Kidney (tissue), 22 donors: ENCODE measurements at places on chromosomes 11 and 22. TPM values are rescaled to one million over a fixed set of nuclear protein-coding genes. Genes with fewer than 3 reads are reported as not detected.

GRCh38 chr11:63769714-63770455 lies 1.3 kb upstream of the ZFTA start:
- DNase-seq = peak; percentile 46

- DNase-seq = no peak
Measured at GRCh38 chr11:1768141-1768469, 4.4 kb upstream of the CTSD start.

DNA sequence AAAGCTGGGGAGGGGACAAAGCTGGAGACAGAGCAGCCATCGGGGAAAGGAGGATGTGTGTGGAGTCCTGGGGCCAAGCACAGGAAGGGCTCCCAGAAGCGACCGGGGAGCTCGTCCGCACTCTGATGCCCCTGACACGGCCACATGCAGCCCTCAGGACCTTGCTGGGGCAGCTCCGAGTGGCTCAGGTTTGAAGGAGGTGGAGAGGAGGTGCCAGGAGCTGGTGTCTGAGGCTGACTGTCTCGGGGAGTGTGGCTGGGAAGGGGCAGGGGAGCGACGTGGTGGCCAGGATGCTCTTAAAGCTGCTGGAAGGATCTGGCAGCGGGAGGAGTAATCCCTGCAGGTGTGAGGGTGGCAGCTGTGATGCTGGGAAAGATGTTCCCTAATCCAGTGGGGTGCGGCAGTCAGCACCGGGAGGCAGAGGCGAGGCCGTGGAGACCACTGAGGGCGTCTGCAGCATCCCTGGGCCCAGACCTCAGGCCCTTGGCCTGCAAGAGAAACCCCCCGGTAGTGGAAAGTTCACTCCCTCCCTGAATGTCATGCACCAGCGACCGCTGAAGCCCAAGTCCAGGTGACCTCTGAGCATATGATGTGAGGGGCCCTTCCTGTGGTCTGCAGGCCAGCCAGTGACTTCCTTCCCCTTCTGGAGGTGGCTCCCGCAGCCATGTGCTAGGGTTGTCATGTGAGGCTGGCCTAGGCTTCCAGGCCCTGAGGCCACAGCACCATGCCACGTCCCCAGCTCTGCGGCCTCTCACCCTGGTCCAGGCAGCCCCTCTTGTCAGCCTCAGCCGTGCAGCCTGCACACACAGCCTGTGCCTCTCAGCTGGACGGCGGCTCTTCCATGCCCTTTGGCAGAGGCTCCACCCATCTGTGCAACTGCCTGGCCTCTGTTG lies 17.2 kb upstream of the CTSD start:
- peak; percentile 17 for DNase-seq

DNA sequence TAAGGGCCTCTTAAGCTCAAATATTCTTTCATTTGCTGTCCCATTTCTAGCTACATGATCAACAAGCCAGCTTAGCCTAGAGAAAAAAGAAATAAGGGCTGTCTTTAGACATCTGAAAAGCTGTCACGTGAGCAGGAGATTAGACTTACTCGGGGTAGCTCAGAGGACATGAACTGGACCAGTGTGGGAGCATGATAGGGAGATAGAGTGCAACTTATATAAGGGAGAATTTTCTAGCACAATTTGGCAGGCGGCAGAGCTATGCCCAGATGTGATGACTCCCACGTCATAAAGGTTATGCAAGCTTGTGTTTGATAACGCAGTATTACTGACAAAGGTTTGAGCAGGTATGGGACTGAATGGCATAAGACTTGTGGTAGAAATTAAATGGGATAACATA lies 28.2 kb upstream of the TPBGL start:
- DNase-seq = no peak

OSM gene
- 1.2 TPM for total RNA-seq

ANGPTL5 gene
- total RNA-seq = not detected

OR51I1 gene
- 0.35 TPM for total RNA-seq
